ENCODE measurements at places on chromosomes 13 and 19. TPM values are rescaled to one million over a fixed set of nuclear protein-coding genes. Genes with fewer than 3 reads are reported as not detected.

CALR3 gene
- total RNA-seq, result not detected

KIR3DL2 gene
- not detected for total RNA-seq

BEST2 gene
- total RNA-seq, result 1.8 TPM

ZNF569 gene
- 5.4 TPM for total RNA-seq

IGLON5 gene
- total RNA-seq, result 0.08 TPM

FFAR2 gene
- not detected for total RNA-seq

NHLRC3 gene
- 4.9 TPM for total RNA-seq

SMIM44 gene
- not detected for total RNA-seq

GGACT gene
- 3.6 TPM for total RNA-seq

TMC4 gene
- 0.79 TPM for total RNA-seq

INSL3 gene
- total RNA-seq, result 0.68 TPM

PTPRH gene
- 6.0 TPM for total RNA-seq

DCLK1 gene
- 0.96 TPM for total RNA-seq

EVI5L gene
- total RNA-seq, result 1.4 TPM

MAST1 gene
- 1.4 TPM for total RNA-seq

ZNF625 gene
- total RNA-seq, result not detected

IL4I1 gene
- total RNA-seq, result 0.35 TPM

DIS3 gene
- total RNA-seq, result 20.8 TPM

C19orf85 gene
- total RNA-seq, result not detected

PLA2G4C gene
- 8.5 TPM for total RNA-seq

ZFR2 gene
- not detected for total RNA-seq

NCCRP1 gene
- total RNA-seq, result 1.4 TPM

PLIN5 gene
- total RNA-seq, result 0.28 TPM

TIMM29 gene
- 19.2 TPM for total RNA-seq

HSPB6 gene
- total RNA-seq, result 0.19 TPM

NCR1 gene
- not detected for total RNA-seq

NKG7 gene
- not detected for total RNA-seq

SMAD9 gene
- 0.06 TPM for total RNA-seq

DDX39A gene
- total RNA-seq, result 125 TPM

CXCL17 gene
- not detected for total RNA-seq

CLIP3 gene
- 0.84 TPM for total RNA-seq

C3 gene
- 40.6 TPM for total RNA-seq

Measured in A549 treated with Mapracorat at 1 μM for 4 hours (cell line).